ENCODE measurements at places on chromosomes 16 and 17. TPM values are rescaled to one million over a fixed set of nuclear protein-coding genes. Genes with fewer than 3 reads are reported as not detected.

GRCh38 chr17:30363715-30364202 is 15.0 kb upstream of the CPD start:
- no peak for DNase-seq

GRCh38 chr16:662597-662996 is 5.3 kb upstream of the RHOT2 start:
- no peak for DNase-seq

GRCh38 chr17:50289278-50289677 is 15.0 kb downstream of the TMEM92 start:
- no peak for DNase-seq

GRCh38 chr17:30808785-30809286 is 15.7 kb downstream of the CRLF3 start:
- DNase-seq, result peak; percentile 16

GRCh38 chr16:57529391-57530103 is 6.8 kb downstream of the CCDC102A start:
- DNase-seq, result no peak

- peak; percentile 48 for DNase-seq
Observed at GRCh38 chr16:67248401-67249177, at the start of gene SLC9A5. Gene SLC9A5, plus strand, starts transcription at chr16:67248979. Its CDS starts 36 bp downstream, at chr16:67249015.

DNA sequence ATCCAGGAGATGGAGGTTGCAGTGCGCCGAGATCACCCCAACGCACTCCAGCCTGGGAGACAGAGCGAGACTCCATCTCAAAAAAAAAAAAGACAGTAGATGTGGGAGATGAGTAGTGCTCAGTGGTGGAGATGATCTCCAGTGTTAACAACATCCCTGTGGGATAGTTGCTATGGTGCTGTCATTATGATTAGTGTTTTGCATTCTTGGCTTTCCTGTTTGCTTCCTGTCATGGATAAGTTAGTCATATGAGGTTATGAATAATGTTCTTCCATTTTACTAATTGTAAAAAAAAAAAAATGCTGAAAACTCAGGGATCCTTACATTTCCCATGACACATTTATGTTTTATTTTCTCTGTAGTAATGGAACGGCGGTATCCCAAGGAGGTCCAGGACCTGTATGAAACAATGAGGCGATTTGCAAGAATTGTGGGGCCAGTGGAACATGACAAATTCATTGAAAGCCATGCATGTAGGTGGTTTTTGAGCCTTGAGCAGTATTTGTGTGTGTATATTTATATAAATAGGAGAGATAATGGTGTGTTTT is 24.5 kb upstream of the DUSP14 start:
- DNase-seq, result no peak

GRCh38 chr17:40456396-40456951 is 13.2 kb downstream of the IGFBP4 start:
- DNase-seq, result no peak

GRCh38 chr16:50466170-50466569 is 82.0 kb upstream of the NKD1 start:
- no peak for DNase-seq

SRCIN1 gene
- total RNA-seq, result 0.59 TPM

AOC2 gene
- total RNA-seq, result 6.2 TPM

FOXN1 gene
- total RNA-seq, result not detected
